ENCODE measurements at places on chromosomes 3 and 15. TPM values are rescaled to one million over a fixed set of nuclear protein-coding genes. Genes with fewer than 3 reads are reported as not detected.

DNA sequence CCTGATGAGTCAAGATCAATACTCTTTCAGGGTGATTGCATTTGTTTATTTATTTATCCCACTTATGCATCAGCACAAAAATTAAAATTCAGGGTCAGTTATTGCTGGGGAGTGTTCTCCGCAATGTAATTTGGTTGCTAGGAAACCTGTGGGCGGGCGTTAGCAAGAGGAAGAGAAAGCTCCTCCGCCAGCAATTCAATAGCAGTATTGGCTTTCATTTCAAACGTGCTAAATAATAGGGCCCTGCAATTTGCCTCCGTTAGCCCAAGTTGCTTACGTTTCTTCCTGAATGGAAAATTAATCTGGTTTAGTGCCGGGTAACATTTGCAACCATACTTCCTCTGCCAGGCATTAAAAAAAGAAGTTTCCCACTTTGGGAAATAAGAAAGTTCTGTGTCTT lies 35.5 kb upstream of the PLCL2 start:
- DNase-seq: no peak

DNA sequence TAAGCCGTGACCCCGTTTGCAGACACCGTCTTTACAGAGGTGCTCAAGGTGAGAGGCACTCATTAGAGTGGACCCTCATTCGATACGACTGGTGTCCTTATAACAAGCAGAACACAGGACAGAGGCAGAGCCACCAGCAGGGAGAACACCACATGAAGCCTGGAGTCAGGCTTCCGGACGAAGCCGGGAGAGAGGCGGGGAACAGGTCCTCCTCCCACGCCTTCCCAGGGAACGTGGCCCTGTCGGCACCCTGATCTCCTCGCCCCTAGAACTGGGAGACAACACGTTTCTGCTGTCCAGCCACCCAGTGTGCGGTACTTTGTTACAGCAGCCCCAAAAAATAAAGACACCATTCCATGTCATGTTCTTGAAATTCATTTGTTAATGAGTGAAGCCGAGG lies 33.6 kb downstream of the ZDHHC19 start:
- DNase-seq: no peak

DNA sequence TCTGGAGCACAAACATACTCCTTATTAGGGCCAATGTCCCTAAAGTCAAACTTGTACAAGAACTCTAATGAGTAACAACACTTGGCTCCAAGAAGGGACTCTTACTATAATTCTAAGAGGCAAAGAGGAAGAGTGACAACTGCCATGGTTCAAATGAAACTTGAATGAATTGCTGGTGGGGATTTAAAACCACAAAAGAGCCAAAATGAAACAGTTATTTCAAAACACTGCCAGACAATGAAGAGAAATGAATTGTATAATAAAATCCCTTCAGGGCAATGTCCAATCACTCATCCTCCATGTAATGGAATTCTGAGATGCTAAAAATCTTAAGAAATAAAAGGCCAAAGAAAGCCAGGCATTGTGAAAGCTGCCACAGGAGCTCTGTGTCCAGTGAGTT lies 14.2 kb downstream of the THRB start:
- no peak for DNase-seq

DNA sequence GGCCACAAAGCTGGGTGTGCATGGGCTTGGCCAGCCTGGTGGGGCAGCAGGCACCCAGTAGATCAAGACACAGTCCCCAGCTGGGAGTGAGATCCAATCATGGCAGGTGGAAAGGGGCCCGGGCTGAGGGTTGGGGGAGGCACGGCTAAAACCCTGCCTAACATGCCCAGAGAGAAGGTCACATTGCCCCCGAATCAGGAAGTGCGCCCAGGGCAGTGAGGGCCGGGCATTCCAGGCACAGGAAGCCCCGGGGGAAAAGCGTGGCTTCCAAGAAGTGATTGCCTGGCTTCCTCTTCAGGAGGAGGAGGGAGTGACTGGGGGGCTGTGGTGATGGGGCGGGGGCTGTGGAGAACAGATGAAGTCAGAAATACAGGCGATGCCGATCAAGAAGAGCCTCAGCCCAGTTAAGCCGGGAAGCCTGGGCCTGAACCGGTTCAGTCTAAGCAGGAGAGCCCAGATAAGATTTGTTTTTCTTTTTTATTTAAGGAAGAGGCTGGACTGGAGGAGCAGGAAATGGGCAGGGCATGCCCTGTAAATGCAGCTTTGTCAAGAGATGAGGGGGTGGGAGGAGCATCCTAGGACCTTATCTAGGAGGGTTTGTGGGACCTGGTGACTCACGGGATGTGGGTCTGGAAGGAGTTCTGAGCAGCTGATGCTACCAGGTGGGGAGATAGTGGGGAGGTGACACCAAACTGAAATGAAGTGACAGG lies 83.9 kb downstream of the CHSY1 start:
- peak; percentile 83 for DNase-seq

DNA sequence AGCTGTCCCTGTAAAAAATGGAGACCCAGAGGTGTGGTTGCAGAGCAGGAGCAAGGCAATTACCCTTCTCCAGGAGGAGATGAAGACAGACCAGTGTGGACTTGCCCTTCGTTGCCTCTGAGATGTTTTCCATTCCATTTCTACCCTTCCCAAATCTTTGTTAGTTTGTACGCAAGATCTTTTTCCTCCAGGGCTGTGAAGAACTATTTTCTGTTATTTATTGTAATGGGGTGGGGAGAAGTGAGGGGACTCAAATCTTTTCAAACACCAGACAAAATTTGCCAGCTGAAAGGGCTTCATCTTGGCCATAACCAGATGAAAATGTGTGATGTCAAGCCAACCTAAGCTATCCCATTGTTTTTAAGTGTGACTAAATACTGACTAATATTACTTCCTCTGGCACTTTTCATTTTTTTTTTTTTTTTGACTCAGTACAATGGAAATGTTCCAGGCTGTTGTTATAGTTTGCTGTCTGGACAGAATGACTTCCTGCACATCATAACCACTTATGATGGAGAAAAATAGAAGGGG lies 271.3 kb upstream of the TPRG1 start:
- no peak for DNase-seq

- no peak for DNase-seq
These were observed 137.1 kb upstream of the WNT5A start for GRCh38 chr3:55624238-55624637.

- no peak for DNase-seq
These were observed 15.4 kb downstream of the RNF13 start for GRCh38 chr3:149828390-149828789.

GRCh38 chr3:173886-174285 lies 22.7 kb upstream of the CHL1 start:
- no peak for DNase-seq

DNA sequence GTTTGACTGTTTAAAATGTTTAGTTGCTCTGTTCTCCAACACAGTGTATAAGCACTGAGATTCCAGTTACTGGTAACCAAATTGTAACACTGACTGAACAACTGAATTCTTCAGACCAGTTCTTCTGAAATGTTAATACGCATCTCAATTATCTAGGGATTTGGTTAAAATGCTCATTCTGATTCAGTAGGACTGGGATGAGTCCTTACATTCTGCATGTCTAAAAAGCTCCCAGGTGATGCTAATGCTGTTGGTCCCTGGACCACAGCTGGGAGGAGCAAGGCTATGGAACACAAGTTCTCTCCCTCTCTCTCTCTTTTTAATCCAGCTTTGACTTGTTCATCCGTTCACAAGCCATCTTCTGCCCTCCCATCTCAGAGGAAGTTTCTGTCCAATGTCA lies 380.3 kb downstream of the MAGI1 start:
- no peak for DNase-seq

- DNase-seq: no peak
These were observed 7.3 kb upstream of the LMCD1 start for GRCh38 chr3:8494327-8494726.

- DNase-seq: no peak
These were observed 25.8 kb upstream of the ALDH1A3 start for GRCh38 chr15:100853676-100854440.

DNA sequence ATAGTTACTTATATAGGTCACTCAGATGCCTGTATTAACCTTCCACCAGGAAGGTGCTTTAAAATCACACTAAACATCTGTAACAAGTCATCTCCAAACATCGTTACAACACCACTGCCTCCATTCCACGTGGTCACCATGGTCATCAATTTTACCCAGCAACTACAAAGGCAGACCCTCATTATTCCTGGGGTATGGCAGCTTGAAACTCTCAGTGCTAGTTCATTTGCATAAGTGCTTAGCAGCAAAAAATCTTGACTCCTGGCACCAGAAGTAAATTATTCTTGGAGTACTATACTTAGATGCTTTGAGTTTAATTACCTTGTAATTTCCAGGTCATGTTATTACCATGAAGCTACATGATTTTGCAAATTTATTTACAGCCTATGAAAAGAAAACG lies 250.6 kb downstream of the KBTBD8 start:
- no peak for DNase-seq

DNA sequence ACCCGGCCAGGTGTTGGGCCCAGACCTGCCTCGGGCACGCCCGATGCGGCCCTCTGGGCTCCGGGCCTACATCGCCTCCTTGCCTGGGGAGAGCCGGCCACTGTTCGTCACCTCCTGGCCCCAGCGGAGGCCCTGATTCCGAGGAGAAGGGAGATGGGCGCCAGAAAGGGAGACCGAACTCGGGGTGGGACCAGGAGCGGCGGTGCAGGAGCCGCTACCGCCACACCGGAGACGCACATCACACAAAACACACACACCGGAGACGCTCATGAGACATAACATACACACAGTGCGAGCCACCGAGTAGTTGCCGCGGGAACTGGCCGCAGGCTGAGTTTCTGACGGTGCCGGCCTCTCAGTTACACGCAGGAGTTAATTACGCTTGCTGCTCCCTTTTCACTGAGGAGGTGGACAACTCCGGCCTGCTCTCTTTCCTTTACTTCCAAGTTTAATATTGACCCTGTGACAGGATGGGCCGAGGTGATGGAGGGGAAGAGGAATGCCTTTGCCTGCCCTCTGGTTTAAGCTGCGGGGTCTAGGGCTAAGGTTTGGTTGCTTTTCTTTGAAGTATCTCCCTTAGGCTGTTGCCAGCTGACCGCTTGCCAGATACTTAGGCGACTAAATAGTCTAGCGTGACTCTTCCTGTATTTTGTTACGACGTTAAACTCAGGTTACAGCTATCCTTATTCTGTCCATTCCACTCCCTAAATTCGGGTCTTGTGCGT lies 570 bp downstream of the PCNP start:
- DNase-seq: peak; percentile 73

- DNase-seq: no peak
These were observed 17.1 kb downstream of the TMEM108 start for GRCh38 chr3:133055339-133055738.

DNA sequence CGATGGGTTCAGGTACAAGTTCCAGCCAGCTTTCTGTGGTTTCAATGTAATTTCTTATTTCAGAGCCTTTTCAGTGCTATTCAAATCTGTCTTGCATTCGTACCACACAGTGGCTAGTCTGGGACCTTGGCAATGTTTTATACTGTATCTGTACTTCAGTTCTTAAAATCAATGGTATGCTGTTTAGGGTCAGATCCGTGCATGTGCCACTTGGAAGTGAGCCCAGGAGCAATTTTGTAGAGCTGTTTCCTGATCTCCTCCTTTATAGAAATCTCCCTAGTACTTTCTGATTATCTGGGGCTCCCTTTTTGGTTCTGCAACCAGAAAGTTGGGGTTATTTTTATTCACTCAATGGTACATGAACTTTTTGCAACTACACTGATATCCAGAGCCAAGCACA lies 59.5 kb upstream of the NDUFB4 start:
- no peak for DNase-seq

- DNase-seq: no peak
These were observed 1093.6 kb upstream of the ALCAM start for GRCh38 chr3:104273046-104273649.

Gene NEK10
- 2.4 TPM for total RNA-seq

Gene TGM4
- 0.30 TPM for total RNA-seq

Gene KNG1
- 0.44 TPM for total RNA-seq

Gene ATP13A5
- total RNA-seq: 9.8 TPM

Gene SNTN
- not detected for total RNA-seq

Gene STRA6
- total RNA-seq: not detected

Gene PLSCR5
- total RNA-seq: not detected

Gene SPTBN5
- total RNA-seq: 2.7 TPM

Gene AMIGO3
- 1.7 TPM for total RNA-seq

Gene IGDCC3
- total RNA-seq: not detected

Gene FEZF2
- not detected for total RNA-seq

Gene GNAI2
- total RNA-seq: 91.3 TPM

Gene P2RY1
- total RNA-seq: 17.8 TPM

Gene AMT
- total RNA-seq: 3.8 TPM

Gene SKIC8
- 53.5 TPM for total RNA-seq

Gene INKA1
- total RNA-seq: 39.7 TPM

Gene SLC6A20
- total RNA-seq: not detected

Gene TRAT1
- 2.4 TPM for total RNA-seq

Gene BFSP2
- 2.3 TPM for total RNA-seq

Gene HCLS1
- total RNA-seq: 11.8 TPM

Gene MESP1
- 0.49 TPM for total RNA-seq
